ENCODE measurements at places on chromosomes 2 and 18. TPM values are rescaled to one million over a fixed set of nuclear protein-coding genes. Genes with fewer than 3 reads are reported as not detected.

Gene RASGRP3
- total RNA-seq: 3.6 TPM

DNA sequence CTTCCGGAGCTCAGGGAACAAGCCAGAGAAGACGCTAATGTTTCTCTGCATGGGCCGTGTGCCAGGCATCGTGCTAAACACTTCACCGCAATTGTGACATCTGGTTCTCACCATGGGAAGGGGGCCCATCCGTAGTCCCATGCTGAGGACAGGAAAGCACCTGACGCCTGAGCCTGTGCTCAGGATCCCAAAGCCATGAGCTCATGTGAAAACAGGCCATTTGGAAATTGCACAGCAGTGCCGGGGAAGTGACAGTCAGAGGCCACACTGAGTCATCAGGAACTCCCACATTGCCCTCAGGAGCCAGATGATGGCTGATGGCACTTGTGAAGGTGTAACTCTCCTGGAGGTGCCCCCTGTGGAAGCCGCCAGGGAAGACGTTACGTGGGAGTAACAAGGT, 141.0 kb downstream of the INHBB start:
- H3K36me3 ChIP-seq: no peaks in the 10 kb centered on the region
- no peak for DNase-seq
- H3K27me3 ChIP-seq: peaks cover 5% of the 10 kb centered on the region
- H3K4me1 ChIP-seq: no peaks in the 10 kb centered on the region
- H3K4me3 ChIP-seq: no peak overlapping the region

DNA sequence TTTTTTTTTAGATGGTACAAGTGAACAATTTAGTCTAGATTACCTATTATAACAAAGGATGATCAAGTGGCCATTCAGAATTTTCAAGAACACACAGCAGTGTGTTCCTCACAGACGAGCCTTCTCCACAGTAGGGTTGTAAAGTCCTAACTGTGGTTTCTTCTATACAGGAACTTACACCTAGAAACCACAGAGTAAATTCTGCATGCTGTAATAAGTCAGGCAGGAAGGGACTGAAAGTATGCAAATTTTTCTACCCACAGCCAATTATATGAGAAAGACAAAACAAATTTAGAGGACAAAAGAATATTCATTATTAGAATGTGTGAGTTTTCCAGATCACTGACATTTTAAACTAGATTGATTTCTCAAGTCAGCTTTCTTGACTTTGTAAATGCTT, 99.5 kb downstream of the RBMS1 start:
- H3K36me3 ChIP-seq: peaks cover 10% of the 10 kb centered on the region
- no peak for DNase-seq
- no peaks in the 10 kb centered on the region for H3K27me3 ChIP-seq
- H3K27ac ChIP-seq: peak overlapping the region; percentile 46
- H3K4me1 ChIP-seq: peaks cover 49% of the 10 kb centered on the region

Gene REV1
- 53.7 TPM for total RNA-seq

Gene EGR4
- total RNA-seq: 1.9 TPM

DNA sequence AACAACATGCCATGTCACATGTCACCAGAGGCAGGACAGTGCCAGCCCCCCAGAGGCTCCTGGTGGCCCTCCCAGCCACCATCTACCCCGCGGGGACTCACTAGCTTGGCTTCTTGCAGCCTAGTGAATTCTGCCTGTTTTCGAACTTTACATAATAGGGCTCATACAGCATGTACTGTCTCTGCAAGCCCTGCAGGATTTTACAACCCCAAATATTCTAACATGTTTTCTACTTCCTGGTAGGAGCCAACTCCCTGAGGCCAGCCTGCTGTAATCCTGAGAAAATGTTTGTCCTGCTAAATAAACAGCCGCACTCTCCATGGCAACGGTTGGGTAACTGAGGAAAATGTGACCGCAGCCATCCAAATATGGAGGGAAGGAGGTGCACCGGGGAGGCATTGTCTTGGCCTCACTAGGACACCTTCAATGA, 2.7 kb downstream of the PER2 start:
- H3K36me3 ChIP-seq: peaks cover 2% of the 10 kb centered on the region
- DNase-seq: no peak
- no peak overlapping the region for H3K27ac ChIP-seq
- H3K4me1 ChIP-seq: peaks cover 38% of the 10 kb centered on the region
- no peak overlapping the region for H3K4me3 ChIP-seq
- H3K27me3 ChIP-seq: peaks cover 3% of the 10 kb centered on the region

- peaks cover 2% of the 10 kb centered on the region for H3K27me3 ChIP-seq
- no peaks in the 10 kb centered on the region for H3K36me3 ChIP-seq
- no peaks in the 10 kb centered on the region for H3K4me1 ChIP-seq
These were observed 190.0 kb downstream of the EN1 start for GRCh38 chr2:118657466-118657865.

- DNase-seq: no peak
- no peak overlapping the region for H3K4me3 ChIP-seq
- H3K27ac ChIP-seq: no peak overlapping the region
- H3K4me1 ChIP-seq: no peaks in the 10 kb centered on the region
These were observed 270.7 kb upstream of the KLHL29 start for GRCh38 chr2:23114299-23114698.

Gene RND3
- total RNA-seq: not detected

Gene IL1R2
- total RNA-seq: 1.1 TPM

DNA sequence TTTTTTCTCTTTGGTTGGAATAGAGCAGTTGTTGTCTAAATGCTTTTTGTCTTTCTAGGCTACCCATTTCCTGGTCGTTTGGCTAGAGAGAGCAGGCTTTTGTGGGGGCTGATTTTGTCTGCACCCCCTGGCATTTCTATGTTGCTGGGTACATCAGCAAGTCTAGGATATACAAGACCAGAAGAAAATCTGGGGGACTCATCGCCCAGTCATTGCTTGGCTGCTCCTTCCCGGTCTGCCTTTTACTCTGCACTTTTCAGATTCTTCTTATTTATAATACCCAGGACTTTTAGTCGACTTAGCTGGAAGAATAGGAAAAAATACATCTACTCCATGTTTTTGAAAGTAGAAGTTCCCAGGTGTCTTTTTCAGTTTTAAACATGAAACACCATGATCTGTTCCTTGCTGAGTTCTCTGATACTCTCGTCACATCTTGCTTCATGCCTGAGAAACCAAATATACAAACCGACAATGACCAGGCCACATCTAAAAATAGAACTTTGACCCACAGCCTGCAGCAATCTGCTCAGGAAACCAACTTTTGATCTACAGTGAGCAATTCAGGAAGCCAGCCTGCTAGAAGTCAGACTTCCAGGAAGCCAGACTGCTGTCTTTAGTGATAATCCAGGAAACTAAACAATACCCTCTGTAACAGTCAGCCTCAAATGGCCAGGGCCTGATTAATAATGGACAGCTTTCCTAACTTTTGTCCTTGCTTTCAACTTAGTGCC, 163.8 kb upstream of the MEX3C start:
- peak overlapping the region; percentile 27 for H3K27ac ChIP-seq
- no peak overlapping the region for H3K4me3 ChIP-seq
- DNase-seq: no peak
- H3K27me3 ChIP-seq: peaks cover 7% of the 10 kb centered on the region
- H3K36me3 ChIP-seq: no peaks in the 10 kb centered on the region
- peaks cover 16% of the 10 kb centered on the region for H3K4me1 ChIP-seq

GRCh38 chr2:233380132-233380895, 26.0 kb downstream of the DGKD start:
- peaks cover 12% of the 10 kb centered on the region for H3K36me3 ChIP-seq
- H3K27ac ChIP-seq: no peak overlapping the region
- peaks cover 36% of the 10 kb centered on the region for H3K4me1 ChIP-seq
- no peak overlapping the region for H3K4me3 ChIP-seq

Data from activated T-helper 1 cell treated with anti-CD3 and anti-CD28 coated beads, Interleukin-12 subunit alpha, Interleukin-12 subunit beta, Interleukin-2, Interleukin-4 antibody, amounts not matched to agents 30 ng/mL and 10 ng/mL and 1 ng/mL, durations not matched to agents 14 hours and 24 hours and 36 hours (primary cell).